ENCODE measurements at places on chromosomes 5 and 9. TPM values are rescaled to one million over a fixed set of nuclear protein-coding genes. Genes with fewer than 3 reads are reported as not detected.

The CDKN2B gene
- total RNA-seq = 2.0 TPM

- DNase-seq = no peak
Observed at GRCh38 chr5:151171529-151171928, 13.9 kb upstream of the ANXA6 start.

GRCh38 chr9:87433853-87434252 is 63.8 kb upstream of the DAPK1 start:
- no peak for DNase-seq

GRCh38 chr5:17831279-17831678 is 197.0 kb downstream of the TAF11L14 start:
- DNase-seq = no peak

- DNase-seq = peak; percentile 75
Observed at GRCh38 chr9:128921881-128922763, 1.3 kb downstream of the PHYHD1 start.

DNA sequence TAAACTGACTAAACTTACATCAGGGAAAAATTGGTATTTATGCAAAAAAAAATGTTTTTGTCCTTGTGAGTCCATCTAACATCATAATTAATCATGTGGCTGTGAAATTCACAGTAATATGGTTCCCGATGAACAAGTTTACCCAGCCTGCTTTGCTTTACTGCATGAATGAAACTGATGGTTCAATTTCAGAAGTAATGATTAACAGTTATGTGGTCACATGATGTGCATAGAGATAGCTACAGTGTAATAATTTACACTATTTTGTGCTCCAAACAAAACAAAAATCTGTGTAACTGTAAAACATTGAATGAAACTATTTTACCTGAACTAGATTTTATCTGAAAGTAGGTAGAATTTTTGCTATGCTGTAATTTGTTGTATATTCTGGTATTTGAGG is 16.6 kb upstream of the SRP19 start:
- DNase-seq = no peak

DNA sequence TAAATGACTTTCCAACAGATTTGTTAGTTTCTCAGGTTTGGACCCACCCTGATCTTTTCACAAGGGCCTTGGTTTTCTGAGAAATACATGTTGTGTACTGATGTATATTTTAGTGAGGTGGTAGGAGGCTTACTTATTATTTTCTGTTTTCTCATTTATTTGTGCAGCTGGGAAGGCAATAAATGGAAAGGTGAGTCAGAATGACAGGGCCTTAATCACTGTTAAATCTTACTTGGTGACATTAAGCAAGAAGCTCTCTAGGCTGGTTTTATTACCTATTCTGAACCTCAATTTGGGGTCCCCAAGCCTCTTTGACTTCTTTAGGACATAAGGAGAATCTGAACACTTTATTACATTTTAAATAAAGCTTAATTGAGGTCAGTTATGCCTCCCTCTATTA is 214.0 kb upstream of the DAB2 start:
- DNase-seq = no peak

The NACC2 gene
- total RNA-seq = 23.6 TPM

DNA sequence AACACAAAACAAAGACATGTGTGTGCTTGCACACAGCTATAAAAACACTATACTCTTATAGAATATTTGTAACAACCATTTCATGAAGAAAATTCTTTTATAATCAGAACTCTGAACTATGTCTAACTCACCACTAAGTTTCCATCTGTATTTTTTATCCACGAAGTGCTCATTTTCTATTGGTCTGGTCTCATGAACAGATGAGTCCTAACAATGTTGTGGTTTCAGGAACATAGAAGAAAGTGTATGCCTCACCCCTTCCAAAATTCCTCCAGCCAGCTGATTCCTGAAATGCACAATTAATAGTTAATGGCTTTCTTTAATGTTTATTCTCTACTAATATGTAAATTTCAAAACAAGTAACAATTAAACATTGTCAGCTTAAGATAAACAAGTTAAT is 325.3 kb upstream of the GRAMD2B start:
- DNase-seq = no peak

GRCh38 chr5:14416621-14417275 is 164.8 kb upstream of the OTULINL start:
- no peak for DNase-seq

The OR1Q1 gene
- not detected for total RNA-seq

GRCh38 chr9:102652471-102652870 is 342.7 kb upstream of the CYLC2 start:
- DNase-seq = no peak

The AQP3 gene
- total RNA-seq = 4.3 TPM

DNA sequence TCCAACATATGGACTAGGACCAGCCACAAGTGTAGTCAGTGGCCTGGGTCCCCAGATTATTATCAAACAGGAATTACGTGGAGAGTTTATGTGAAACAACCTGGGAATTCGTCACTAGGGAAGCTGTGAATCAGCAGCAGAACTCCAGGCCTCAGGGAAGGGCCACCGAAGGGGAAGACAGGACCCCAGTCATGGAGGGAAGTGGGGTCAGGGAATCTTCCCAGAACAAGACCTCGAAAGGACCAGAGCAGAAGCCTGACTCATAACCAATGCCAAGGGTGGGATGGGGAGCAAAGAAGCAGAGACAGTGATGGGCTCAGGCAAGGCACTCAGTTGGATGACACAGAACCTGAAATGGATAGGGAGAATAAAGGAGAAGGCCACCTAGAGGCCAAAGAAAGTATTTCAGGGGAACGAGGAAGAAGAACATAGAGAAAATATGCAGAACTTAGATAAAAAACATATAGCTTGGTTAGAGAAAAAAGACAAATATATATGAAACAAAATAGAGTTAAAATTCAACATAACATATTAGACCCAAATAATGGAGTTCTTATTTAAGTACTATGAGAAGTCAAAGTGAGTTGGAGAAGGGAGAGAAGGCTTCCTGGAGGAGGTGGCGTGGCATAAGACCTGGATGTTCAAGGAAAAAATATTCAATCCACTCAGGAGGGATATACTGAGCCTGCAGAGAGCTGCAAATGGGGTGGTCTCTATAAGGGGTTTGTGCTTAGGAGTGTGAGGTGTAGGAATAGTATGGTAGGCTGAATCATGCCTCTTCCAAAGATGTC is 66.7 kb upstream of the CAST start:
- DNase-seq = no peak

The HTR1A gene
- 1.1 TPM for total RNA-seq

GRCh38 chr9:88809355-88810161 is 181.7 kb upstream of the S1PR3 start:
- no peak for DNase-seq

DNA sequence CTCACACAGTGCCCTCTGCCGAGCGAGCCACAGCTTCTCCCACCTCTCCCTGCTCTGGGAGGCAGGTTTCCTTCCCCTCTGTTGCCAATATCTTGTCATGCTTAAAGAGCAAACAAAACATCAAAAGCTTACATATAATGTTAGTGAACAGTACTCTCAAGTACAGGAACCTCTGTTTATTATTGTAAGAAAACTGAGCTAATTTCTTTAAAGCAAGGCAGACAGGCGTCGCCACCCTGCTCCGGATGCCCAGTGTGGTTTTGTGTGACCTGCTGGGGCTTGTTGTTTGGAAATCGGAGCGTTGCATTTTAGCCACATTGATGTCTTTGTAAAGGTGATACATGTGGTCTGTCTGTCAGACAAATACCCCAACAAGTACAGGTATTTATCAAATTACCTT is 401.4 kb upstream of the IRX1 start:
- no peak for DNase-seq

DNA sequence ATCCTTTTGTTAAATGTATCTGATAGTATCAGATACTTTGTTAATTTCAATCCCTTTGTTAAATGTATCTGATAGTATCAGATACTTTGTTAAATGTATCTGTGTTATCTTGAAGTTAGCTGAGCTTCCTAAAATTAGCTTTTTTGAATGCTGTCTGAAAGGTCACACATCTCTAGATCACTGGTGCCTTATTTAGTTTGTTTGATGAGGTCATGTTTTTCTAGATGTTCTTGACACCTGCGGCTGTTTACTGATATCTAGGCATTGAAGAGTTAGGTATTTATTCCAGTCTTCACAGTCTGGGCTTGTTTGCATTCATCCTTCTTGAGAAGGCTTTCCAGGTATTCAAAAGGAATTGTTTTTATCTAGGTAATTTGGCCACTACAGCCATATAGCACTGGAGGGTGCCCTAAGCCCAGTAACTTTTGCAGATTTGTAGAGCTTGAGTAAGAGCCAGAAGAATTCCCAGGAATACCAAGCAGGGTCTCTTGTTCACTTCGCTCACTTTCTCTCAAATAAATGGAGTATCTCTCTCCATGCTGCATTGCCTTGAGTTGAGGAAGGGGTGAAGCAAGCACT is 435.4 kb upstream of the GRAMD2B start:
- DNase-seq = no peak

The ANKRD33B gene
- total RNA-seq = 0.67 TPM

- peak; percentile 73 for DNase-seq
Observed at GRCh38 chr5:87541033-87541432, 128.3 kb upstream of the CCNH start.

DNA sequence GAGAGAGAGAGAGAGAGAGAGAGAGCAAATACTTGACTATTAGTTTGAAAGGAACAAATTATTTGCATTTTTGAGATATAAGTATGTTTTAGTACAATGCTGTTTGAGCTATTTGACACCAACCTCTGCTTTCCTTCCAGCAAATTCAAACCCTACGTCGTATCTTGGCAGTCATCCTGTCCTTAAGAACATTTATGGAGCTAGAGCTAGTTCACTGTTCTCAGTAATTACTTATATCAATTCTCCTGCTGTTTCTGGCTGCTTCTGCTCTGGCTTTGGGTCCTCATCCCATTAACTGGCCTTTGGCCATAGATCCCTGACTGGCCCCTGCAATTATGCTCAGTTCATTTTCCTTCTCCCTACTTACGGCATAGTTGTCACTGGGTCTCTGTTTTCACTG is 19.9 kb upstream of the ERAP2 start:
- no peak for DNase-seq

GRCh38 chr5:98906756-98907355 is 22.0 kb downstream of the CHD1 start:
- no peak for DNase-seq

GRCh38 chr5:125896368-125896767 is 526.8 kb upstream of the GRAMD2B start:
- DNase-seq = no peak

DNA sequence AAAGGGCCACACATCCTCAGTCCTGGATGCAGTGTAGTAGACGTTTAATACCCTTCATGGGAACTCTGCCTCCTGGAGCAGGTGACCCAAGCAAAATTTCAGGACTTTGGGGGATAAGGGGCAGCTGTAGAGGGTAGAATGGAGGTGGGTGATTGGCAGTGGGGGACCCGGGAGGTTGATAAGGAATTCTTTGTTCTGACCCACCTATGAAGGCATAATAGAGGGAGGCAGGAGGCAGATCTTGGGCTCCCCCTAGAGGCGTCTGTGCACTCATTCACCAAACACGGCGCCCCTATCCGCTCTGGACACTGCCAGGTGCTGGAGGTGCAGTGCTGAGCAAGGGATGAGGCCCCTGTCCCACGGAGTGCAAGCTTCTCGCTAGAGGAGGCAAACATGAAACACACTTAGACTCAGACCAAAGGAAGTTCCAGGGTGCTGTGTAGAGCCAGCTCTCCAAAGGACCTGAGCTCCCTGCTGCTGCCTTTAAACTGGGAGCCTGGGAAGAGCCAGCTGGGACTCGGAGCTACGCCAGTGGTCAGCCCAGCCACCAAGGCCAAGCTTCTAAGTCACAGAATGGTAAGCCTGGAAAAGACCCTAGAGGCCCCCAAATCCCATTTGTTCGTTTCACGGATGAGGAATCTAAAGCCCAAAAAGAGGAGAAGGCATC is 7.7 kb downstream of the IL17B start:
- DNase-seq = peak; percentile 50

GRCh38 chr5:85000671-85001070 is 616.0 kb upstream of the EDIL3 start:
- no peak for DNase-seq

DNA sequence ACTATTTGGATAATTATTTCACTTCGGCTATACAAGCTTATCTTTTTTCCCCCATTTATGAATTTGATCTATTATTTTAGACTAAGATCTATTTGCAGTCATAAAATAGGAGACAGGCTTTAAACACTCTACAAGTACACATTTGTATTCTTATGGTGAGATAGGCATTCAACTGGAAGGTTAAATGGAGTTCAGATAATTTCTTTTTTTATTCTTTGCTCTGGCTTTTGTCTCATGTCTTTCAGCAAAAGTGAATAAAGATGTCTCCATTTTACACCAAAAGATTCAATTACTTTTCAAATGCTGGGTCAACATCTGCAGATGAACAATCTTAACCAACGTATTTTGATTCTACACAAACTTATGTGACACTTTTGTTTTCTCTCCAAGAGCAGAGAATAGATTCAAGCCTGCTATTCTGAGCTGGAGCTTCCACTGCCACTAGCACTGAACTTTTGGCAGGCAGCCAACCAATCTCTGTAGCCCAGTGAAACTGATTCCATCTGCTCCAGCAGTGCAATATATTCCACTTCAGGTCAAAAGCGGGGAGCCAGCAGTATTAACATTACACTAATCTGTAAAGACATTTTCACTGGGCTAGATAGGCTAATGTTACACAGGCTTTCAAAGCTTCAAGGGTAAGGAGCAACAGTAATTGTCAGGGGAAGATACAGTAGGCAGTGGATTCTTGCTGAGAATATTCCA is 452.0 kb upstream of the ZNF608 start:
- peak; percentile 85 for DNase-seq

The ENHO gene
- not detected for total RNA-seq

The PCDHB15 gene
- total RNA-seq = 6.2 TPM

- DNase-seq = no peak
Observed at GRCh38 chr5:140011297-140011802, 31.7 kb downstream of the NRG2 start.

GRCh38 chr5:109313127-109313526 is 96.6 kb downstream of the PJA2 start:
- DNase-seq = no peak

GRCh38 chr9:132862533-132862932 is 15.6 kb downstream of the AK8 start:
- no peak for DNase-seq

- DNase-seq = no peak
Observed at GRCh38 chr9:133031496-133031911, 707 bp downstream of the GTF3C5 start.

The RHOBTB3 gene
- total RNA-seq = 72.5 TPM

- no peak for DNase-seq
Observed at GRCh38 chr9:88750832-88751360, 215.9 kb downstream of the NXNL2 start.

DNA sequence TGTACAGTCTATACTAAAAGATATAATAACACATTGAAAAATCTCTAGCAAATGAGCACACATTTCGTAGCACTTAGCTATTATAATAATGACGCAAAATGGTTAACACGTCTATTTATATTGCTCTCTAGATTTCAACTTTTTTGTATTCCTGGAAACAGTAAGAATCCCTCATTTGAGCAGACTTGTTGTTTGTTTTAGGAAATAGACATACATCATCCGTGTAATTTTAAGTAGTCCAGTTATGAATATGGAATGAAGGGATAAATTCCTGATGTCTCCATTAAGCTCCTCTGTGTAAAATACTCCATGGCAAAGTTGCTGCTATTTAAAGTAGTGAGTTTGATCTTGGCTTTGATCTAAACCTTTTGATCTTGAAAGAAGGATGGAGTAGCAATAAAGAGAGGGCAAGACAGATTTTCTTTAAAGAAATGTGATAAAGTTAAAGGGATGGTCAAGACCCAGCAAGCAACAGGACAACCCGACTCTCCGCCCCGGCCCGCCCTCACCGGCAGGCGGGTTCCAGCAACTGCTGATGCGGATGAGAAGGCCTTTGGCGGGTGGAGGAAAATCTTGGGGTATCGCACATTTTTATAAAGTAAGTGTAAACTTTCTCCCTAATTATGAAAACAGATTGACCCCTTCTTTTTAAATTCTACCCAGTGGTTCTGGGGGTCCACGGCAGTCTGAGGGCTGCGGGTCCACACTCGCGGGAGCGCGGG is 277.4 kb downstream of the AOPEP start:
- DNase-seq = peak; percentile 74

All from thyroid gland (tissue), 4 donors.